ENCODE measurements at places on chromosomes 2 and 18.

DNA sequence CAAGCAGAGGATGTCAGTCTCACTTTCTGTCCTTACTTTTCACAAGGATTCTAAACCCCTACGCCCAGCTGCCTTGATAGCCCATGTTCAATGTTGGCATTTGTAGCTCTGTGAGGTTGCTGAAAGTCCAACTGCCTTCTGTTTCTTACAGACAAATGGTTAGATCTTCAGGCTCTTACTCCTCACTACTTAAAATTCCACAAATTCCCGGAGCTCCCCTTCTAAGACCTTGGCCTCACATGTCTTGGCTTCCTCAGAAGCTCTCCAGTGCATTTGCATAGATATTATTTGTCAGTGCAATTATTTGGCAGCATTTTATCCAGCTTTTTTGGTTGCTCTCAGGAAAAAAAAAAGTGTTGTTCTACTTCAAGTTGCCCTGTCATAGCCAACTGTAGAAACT, 453.7 kb upstream of the CELF4 start:
- DNase-seq = no peak

DNA sequence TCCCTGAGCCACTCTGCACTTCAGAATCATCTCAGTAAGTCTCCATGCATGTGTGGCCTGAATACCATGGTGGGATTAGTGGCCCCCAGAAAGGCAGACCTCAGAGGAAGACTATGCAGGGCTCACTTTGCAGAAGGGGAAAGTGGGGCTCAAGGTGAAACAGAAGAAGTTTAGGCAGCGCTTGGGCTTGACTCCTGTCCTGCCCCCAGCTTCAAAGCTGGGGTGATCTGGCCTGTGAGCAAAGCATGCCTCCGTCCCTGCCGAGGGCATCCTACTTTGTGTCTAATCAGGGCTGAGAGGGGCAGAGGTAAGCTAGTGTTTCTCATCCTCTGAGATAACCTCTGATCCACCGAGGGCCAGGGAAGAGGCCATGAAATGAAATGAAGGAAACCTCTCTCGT, 7.9 kb downstream of the CAPN13 start:
- no peak for DNase-seq

DNA sequence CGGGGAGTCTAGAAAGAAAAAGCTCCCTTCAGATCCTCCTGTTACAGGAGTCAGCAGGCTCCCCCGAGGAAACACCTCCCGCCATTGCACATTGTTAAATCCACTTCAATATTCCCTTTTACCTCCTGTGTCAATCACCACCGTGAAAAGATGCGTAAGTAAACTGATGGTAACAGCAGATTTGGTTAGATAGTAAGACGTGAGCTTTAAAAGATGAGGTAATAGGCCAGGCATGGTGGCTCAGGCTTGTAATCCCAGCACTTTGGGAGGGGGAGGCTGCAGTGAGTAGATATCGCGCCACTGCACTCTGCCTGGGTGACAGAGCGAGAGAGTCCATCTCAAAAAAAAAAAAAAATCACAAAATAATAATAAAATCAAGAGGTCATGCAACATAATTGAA, 15.2 kb upstream of the NCL start:
- DNase-seq = no peak

GRCh38 chr2:191240871-191241270, 4.3 kb upstream of the MYO1B start:
- no peak for DNase-seq

DNA sequence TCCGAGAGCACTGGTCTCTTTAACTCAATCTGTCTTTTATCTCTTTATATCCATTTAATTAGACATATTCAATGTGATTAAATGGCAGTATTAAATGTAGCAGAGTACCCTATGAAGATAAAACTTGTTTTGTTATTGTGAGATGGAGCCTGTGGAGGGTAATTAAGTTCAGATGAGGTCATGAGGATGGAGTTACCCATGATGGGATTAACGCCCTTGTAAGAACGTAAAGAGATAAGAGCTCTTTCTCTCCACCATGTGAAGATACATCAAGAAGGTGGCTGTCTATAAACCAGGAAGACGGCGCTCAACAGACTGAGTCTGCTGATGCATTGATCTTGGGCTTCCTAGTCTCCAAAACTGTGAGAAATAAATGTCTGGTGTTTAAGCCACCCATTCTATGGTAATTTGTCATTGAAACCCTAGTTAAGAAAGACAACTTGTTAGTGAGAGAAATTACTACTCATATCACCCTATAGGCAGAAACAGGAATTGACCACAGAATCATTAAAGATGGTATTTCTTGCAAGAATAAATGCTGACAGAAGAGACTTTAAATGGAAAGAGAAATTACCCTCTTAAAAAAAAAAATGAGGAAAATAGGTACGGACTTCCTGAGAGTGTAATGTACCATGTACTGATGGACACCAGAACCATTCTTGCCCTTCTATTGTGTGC, 738.7 kb upstream of the CHAC2 start:
- DNase-seq = no peak

- DNase-seq = no peak
Measured at GRCh38 chr2:129673847-129674711, 305.4 kb upstream of the RAB6C start.

DNA sequence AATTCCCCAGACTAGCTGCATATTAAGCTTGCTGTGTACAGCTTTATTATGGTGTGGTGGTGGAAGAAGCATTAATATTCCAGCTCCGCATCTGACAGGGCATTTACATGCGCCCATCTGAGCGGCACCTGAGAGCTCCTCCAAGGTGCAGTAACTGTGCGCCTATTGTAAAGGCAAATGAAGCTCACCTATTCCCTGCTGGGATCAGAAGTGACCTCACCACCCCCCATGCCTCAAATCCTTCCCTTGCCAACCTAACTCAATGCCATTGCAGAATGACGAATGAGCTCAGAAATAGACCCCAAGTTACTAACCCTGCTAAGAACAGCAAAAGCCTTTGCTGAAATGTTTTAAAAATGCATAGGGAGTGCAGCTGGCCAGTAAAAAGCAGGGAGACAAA, 14.3 kb downstream of the BCL11A start:
- no peak for DNase-seq

GRCh38 chr18:37577051-37577611, 11.5 kb upstream of the CELF4 start:
- no peak for DNase-seq

Measured in naive thymus-derived CD4-positive, alpha-beta T cell (primary cell).